ENCODE measurements at places on chromosomes 3 and 15.

GRCh38 chr3:8678751-8679150, 34.2 kb upstream of the SSUH2 start:
- DNase-seq = no peak

DNA sequence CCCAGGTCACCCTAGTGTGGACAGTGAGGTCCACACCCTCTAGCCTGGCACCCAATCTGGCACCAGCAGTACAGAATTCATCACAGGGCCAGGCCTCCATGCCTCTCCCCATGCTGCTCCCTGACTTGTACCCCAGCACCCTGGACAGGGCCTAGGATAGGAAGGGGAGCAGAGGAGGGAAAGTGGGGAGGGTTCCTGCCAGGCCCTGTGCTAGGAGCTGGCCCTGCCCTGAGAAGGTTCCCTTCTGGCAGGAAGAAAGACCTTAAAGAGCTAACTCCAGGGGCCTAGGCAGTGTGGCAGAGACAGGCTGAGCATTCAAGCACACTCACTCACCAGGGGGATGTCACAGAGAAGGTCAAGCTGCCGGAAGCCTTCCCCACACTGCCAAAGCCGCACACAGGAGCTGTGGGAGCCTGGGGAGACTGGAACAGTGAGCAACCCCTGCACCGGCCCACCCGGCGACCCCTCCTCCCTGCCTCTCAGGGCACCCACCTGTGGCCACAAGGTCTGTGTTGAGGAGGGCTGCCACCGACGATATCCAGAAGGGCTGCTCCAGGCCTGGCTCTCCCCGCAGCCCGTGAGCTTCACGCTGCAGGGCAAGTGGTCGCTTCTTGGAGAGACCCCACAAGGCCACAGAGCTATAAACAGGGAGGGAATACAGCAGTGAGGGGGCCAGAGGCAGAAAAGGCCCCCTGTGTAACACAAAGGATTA, 7.4 kb downstream of the RRP9 start:
- DNase-seq = no peak

DNA sequence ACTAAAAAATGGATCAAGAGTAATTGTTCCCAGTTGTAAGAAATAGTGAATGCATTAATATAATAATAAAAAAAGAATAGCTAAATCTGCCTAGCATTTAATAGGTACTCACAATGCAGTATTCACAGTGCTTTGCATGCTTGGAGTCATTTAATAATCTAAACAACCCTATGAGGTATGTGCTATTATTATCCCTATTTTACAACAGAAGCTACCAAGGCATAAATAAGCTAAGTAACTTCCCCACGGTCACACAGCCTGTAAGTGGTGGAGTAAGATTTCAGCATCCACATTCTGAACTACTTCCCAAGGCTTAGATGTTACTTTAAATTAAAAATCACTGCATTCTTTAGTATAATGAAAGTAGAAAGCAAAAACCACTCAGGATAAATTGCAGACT, 102.9 kb downstream of the PLCH1 start:
- no peak for DNase-seq

DNA sequence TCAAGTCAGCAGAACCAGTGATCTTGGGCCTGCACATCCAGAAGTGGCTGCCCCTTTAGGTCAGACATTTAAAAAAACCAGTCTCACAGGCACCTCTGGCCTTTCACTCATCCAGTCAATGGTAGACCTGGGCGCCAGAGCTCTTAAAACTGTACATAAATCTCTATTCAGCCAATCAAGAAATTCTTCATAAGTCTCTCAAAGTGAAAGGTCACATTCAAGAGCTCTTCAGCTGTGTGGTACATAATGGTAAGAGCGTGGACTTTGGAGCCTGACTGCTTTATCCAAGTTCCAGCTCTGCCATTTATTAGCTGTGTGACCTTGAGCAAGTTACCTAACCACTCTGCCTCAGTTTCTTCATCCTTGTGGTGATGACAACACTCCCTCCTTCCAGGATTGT, 22.3 kb upstream of the MORF4L1 start:
- DNase-seq = no peak

DNA sequence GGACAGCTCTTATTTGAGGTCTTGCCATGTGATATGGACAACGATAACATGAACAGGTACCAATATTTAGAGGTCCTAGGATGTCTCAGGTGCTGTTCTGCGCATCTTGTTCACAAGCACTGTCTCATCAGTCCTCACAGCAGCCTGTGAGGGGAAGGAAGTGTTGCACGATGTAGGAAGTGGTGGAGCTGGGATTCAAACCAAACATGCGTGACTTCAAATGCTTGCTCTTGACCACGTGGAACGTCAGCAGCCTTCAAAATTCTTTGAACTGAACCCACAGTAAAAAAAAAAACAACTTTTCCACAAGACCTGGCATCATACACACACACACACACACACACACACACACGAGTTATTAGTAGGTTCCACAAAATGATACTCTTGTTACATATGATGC, 153.4 kb upstream of the SMAD3 start:
- no peak for DNase-seq

- DNase-seq = no peak
Measured at GRCh38 chr15:39578851-39579486, 1.9 kb upstream of the THBS1 start.

- no peak for DNase-seq
Measured at GRCh38 chr3:194872669-194872977, 186.9 kb downstream of the FAM43A start.

DNA sequence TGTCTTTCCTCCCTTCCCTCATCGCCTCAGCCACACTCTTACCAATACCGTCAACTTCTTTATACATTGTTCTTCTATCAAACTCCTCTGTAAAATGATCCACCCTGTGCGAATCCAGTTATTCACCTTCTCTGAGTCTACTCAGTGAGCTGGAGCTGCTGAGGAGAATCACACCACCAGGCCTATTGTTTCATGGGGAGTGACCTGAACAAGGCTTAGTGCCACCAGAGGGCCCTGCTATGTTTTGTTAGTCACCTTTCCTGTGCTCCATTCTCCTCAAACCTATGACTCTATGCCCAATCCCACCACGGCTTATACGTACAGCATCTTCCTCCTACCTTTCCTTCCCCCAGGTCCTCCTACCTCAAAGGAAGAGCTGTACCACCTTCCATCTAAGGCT, 50.4 kb upstream of the MED12L start:
- no peak for DNase-seq

DNA sequence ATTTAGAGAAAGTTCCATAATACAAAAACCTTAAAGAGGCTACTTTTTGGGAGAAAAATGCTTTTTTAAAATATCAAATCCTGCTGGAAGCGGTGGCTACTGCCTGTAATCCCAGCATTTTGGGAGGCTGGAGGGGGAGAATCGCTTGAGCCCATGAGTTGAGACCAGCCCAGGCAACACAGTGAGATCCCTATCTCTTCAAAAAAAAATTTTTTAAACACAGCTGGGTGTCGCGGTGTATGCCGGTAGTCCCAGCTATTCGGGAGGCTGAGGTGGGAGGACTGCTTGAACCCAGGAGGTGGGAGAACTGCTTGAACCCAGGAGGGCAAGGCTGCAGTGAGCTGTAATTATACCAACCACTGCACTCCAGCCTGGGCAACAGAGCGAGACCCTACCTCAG, 14.2 kb downstream of the SLTM start:
- no peak for DNase-seq

- no peak for DNase-seq
Measured at GRCh38 chr3:108485146-108485545, 25.2 kb downstream of the MYH15 start.

DNA sequence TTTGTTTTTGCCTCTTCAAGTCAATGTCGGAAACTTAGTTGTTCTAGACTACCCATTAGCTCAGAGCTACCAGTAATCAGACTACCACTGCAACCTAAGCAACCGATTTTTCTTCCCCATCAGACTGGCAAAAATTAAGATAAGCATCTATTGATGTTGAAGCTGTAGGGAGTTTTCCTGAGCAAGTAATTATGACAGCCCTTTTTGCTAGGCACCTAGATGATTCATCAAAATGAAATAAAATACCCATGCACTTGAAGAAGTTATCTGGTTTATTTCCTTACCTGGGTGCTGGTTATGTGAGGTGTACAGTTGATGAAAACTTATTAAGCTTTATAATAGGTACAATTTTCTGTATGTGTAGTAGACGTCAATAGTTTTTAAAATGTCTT, 554 bp upstream of the COMMD4 start:
- no peak for DNase-seq

DNA sequence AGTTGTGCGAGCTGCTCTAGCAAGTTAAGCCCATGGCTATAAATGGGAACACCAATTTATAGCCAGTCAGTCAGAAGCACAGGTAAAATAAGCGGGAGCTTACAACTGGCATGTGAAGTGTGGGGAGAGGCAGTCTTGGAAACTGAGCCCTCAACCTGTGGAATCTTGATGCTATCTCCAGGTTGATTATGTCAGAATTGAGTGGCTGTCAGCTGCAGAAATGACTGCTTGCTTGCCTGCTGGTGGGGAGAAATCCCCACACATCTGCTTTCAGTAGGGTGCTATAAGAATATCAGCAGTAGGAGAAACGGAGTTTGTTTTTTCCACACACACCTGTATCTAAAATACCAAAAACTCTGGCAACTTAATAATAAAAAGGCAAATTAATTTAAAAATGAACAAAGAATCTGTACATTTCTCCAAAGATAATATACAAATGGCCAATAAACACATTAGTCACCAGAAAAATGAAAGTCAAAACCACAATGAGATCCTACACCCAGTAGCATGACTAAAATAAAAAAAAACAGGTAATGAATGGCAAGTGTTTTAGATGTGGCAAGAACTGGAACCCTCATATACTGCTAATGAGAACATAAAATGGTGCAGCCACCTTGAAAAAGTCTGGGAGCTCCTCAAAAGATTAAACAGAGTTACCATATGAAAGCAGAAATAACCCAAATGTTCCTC, 26.0 kb upstream of the MAP4 start:
- DNase-seq = no peak

GRCh38 chr3:172808969-172809546, 58.5 kb downstream of the ECT2 start:
- peak; percentile 59 for DNase-seq

- no peak for DNase-seq
Measured at GRCh38 chr15:95656595-95656994, 673.9 kb upstream of the NR2F2 start.

GRCh38 chr15:43168192-43169107, 16.8 kb upstream of the CCNDBP1 start:
- DNase-seq = no peak

Measured in hematopoietic multipotent progenitor cell treated with erythropoietin and hydrocortisone succinate and interleukin-3 and kit ligand, for 8 days (in vitro differentiated cells).